ENCODE measurements at places on chromosomes 6 and 20. TPM values are rescaled to one million over a fixed set of nuclear protein-coding genes. Genes with fewer than 3 reads are reported as not detected.
A peak's percentile ranks its signal among the peaks of the same experiment; 100 is the strongest.

DNA sequence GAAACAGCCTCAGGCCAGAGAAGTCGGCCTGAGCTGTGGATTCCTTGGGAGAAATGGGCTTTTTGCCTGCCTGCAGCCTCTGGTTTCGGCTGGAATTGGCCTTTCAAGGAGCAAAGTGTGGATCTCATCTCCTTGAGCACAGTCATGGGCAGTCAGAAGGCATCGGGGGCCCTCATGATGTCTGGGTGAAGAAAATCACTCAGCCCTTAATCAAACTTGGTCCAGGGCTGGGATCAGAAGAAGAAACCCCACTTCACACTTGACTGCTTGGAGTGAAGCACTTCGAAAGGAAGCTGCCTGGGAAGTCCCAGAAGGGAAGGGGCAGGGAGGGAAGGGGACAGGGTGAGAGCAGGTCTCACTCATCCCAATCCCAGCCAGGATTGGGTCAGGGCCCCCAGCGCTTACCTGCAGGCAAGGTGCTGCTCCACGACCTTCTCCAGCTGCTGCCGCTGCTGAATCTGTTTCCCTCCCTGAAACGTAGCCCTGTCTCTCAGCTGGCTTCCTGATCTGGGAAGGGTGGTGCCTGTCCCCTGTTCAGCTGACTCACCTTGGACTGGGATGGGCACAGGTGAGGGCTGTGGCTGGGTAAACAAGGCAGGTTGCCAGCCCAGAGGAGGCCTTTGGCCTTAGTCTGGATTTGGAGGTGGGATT, at the start of gene SDCBP2:
Gene SDCBP2, minus strand, starts transcription at position 460 of the 651 bp plus-strand sequence. CDS start 8,723 bp downstream, outside the sequence.
- H3K27ac ChIP-seq: peak within 1 kb of the TSS; percentile 93
- H3K27me3 ChIP-seq: no peaks in the 10 kb centered on the region
- H3K4me3 ChIP-seq: no peak within 1 kb of the TSS
- peaks cover 32% of the 10 kb centered on the region for H3K4me1 ChIP-seq
- peaks cover 33% of the 10 kb centered on the region for H3K36me3 ChIP-seq

The VSX1 gene
- not detected for total RNA-seq

- H3K4me3 ChIP-seq: no peak overlapping the region
- H3K4me1 ChIP-seq: no peaks in the 10 kb centered on the region
- no peak overlapping the region for H3K27ac ChIP-seq
- no peak for DNase-seq
- no peaks in the 10 kb centered on the region for H3K36me3 ChIP-seq
Observed at GRCh38 chr20:3696745-3697587, 15.2 kb upstream of the ADAM33 start.

GRCh38 chr6:79138146-79138545, 60.1 kb upstream of the PHIP start:
- no peak overlapping the region for H3K27ac ChIP-seq
- H3K4me1 ChIP-seq: no peaks in the 10 kb centered on the region
- no peak for DNase-seq

GRCh38 chr6:66986940-66987339, 1279.9 kb upstream of the EYS start:
- no peaks in the 10 kb centered on the region for H3K36me3 ChIP-seq
- no peak for DNase-seq
- no peak overlapping the region for H3K4me3 ChIP-seq
- H3K27ac ChIP-seq: no peak overlapping the region

GRCh38 chr6:143705569-143705968, 27.8 kb downstream of the PHACTR2 start:
- H3K27ac ChIP-seq: no peak overlapping the region
- H3K4me1 ChIP-seq: no peaks in the 10 kb centered on the region
- no peaks in the 10 kb centered on the region for H3K27me3 ChIP-seq
- H3K4me3 ChIP-seq: no peak overlapping the region

The PI16 gene
- not detected for total RNA-seq

- H3K4me3 ChIP-seq: no peak overlapping the region
- peaks cover 4% of the 10 kb centered on the region for H3K4me1 ChIP-seq
- H3K27me3 ChIP-seq: no peaks in the 10 kb centered on the region
- no peak for DNase-seq
Observed at GRCh38 chr6:112477125-112477524, 130.0 kb downstream of the RFPL4B start.

GRCh38 chr6:52745764-52746201, 17.5 kb downstream of the GSTA2 start:
- no peak overlapping the region for H3K4me3 ChIP-seq
- no peaks in the 10 kb centered on the region for H3K4me1 ChIP-seq

DNA sequence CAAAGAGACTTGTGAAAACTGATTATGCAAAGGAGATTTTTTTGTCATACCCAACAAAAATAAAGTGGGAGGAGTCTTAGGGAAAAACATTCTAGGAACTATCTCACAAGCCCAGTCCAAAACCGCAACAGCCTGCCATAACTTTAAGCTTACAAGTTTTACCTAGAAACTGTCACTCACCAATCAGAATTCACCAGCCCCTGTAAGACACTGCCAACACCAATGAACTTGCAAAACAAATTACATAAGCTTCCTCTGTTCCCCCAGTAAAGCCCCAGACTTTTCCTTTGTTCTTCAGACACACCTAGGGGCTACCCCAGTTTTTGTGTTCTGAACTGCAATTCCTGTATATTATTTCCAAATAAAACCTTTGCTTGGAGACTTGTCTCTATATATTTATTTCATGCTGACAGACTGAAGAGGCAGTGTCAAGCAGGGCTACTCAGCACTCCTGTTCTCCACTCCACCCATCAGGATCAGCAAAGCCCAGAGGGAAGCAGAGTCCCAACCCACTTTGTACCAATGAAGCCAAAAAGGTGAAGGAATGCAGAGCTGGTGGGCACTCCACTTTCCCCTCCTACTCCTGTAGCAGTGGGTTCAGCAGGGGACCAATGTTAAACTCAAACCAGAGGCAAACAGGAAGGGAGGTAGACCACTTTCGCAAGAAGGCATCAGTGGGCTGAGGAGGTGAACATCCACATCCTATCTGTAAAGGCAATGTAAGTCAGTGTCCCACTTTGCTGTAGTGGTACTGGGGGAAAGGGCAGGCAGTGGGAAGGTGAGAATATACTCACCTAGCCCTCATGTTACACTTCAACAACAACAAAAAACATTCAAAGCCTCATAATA, 142.5 kb upstream of the RUNX2 start:
- H3K27ac ChIP-seq: peak overlapping the region; percentile 87
- peak overlapping the region; percentile 29 for H3K4me3 ChIP-seq
- H3K27me3 ChIP-seq: no peaks in the 10 kb centered on the region
- peaks cover 42% of the 10 kb centered on the region for H3K4me1 ChIP-seq
- peaks cover 20% of the 10 kb centered on the region for H3K36me3 ChIP-seq

- peaks cover 29% of the 10 kb centered on the region for H3K27me3 ChIP-seq
- no peak overlapping the region for H3K27ac ChIP-seq
- no peaks in the 10 kb centered on the region for H3K4me1 ChIP-seq
- DNase-seq: peak; percentile 49
- no peaks in the 10 kb centered on the region for H3K36me3 ChIP-seq
Observed at GRCh38 chr6:13908955-13909381, 15.8 kb upstream of the RNF182 start.
